Central memory CD8-positive, alpha-beta T cell (primary cell): ENCODE measurements at places on chromosomes 11 and 22.

DNA sequence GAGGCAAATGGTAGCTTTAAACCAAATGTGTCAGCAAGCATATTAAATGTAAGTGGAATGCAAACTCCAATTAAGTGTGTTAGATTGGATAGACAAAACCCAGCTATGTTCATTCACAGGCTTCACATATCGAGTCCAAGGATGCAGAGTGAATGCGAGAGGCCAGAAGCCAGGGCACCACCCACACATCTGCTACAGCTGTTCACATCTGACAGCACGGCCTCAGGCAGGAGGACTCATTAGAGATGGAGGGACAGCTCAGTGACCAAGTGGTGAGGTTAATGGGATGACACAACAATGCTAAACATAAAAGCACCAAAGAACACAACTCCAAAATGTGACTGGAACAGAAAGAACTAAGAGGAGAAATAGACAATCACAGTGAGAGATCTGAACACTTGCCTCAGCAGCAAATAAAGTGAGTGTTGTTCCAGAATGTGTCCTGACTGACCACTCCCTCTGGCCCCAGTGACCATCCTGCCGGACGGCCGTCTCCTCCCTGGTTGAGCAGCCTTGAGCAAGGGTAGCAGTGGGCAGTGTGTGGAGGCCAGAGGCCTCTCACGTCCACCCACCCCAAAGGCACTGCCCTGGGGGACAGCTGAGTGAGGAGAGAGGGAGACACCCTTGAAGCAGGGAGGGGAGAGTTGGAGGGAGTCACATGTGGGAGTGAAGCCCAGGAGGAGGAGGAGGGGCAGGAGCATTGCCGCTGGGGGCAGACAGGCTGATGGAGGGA is 23.8 kb downstream of the ALG12 start:
- DNase-seq: no peak

- DNase-seq: no peak
Measured at GRCh38 chr11:77174559-77174958, 46.5 kb downstream of the MYO7A start.

DNA sequence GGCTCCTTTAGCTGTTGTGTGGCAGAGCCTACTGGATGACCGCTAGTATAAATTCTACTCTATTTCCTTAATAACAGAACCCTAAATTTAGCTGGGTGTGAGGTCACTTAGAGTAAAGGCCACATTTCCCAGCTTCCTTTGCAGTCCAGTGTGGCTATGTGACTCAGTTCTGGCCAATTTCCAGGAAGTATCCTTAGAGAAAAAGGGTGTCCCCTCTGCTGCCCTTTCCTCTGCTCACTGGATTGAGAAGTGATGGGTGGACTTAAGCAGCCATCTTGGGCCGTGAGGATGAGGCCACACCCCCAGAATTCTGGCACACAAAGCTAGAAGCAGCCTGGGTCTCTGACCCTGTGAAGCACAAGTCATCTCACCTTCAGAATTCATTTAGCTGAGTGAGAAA is 11.7 kb upstream of the RASD2 start:
- no peak for DNase-seq

- no peak for DNase-seq
Measured at GRCh38 chr11:119704849-119705248, 24.2 kb downstream of the NECTIN1 start.

DNA sequence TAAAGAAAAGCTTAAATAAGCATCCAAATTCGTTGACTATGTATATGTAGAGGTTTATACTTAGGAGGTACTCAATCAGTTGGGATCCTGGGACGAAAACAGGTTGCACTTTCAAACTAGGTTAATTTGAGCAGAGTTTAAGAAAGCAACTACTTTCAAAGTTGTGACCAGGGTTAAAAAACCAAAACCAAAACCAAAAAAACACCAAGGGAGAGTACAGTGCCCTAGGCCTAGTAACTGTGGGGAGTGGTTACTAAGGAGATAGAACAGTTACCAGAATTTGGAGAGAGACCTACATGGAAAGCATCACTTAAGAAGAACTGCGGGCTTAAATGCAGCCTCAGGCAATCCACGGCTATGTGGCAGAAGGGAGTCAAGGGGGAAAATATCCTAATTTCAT is 148.3 kb downstream of the JRKL start:
- no peak for DNase-seq

- DNase-seq: no peak
Measured at GRCh38 chr11:65906602-65907001, 6.4 kb upstream of the FOSL1 start.

DNA sequence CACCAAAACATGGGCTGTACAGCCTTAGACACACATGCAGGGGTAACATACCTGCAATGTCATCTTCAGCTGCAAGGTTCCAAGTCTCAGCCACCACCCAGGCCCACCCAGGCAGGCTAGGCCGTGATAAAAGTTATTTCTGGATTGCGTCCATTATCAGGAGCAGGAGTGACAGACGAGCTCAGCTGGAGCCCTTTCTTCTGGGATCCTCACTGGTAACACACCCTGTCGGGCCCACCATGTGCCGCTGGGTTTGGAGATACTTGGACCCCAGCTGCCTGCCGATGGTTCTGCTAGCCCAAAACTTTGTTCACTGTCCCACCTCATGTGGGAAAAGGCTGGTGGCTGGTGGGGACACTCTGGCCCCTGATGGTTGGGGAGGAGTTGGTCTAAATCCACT is 24.8 kb downstream of the TMPRSS5 start:
- DNase-seq: no peak
